ENCODE measurements at places on chromosomes 2 and 18.

DNA sequence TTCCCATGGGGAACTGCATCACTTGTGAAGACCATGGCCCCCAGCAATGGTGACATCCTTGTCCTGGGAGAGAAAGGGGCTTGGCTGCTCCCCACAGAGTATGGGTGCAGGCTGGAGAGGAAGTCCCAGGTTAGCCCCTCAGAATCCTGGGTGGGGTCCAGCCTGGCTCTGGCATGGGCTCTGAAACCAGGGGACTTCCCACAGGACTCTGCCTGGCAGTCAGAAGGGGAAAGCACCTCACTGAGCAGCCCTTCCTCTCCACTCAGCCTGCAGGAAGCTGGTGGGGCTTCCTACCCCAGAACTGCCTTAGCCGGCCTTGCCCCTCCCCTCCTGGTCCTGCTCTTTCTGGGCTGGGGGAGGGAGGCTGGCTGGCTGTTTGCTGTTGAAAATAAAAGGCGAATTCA is 3.7 kb downstream of the NEURL3 start:
- peak; percentile 41 for DNase-seq

GRCh38 chr2:172244419-172245130 is 141.9 kb upstream of the DLX2 start:
- no peak for DNase-seq

DNA sequence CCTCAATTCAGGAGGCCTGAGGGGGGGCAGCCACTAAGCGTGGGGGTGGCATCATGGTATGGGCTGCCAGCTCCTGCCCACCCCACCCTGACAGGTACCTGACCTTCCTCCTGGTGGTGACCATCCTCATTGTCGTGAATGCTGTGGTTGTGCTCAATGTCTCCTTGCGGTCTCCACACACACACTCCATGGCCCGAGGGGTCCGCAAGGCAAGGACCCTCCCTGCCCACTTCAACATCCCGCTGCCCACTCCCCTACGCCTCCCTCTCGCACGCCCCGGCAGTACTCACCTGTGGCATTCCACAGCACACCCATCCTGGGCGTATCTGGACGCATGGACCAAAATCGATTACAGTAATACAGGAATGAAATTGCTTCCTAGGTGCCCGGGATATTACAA is 4.0 kb downstream of the CHRNG start:
- DNase-seq, result no peak

DNA sequence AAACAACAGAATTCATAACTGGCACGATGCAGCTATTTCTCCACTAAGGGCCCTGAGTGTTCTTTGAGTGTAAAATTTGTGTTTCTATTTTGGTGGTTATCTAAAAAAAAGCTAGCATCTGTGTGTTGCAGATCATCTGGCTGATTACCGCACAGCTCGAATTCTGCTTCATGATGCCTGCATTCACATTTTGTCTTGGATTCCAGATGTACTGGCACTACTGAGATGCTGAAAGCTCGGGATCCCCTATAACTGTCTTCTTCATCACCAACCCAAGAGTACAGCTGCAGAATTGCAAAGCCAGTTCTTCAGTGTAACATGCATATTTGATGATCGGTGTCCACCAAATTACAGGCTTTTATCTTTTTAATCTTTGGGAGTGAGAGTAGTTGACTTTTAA is 51.6 kb upstream of the ZNF532 start:
- DNase-seq, result no peak

- DNase-seq, result no peak
Measured at GRCh38 chr2:96965781-96966514, 20.4 kb downstream of the FAM178B start.

GRCh38 chr2:24559473-24560113 is 68.5 kb downstream of the NCOA1 start:
- DNase-seq, result no peak

DNA sequence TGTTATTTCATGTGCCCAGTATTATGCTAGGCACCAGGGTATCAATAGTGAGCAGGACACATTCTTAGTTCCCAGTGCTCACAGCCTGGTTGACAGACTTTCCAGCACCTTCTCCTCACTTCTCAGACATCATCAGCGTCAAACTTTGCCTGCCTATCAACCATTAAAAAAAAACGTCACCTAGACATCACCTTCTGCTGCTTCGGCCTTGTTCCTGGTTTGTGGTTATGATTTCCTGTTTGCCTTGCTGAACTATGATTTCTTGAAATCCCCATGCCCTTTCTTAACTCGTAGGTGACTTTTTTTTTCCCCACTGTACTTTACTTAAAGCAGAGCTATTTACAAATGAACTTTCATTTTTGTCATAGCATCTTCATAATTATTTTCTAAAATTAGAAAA is 60.4 kb upstream of the NABP1 start:
- DNase-seq, result peak; percentile 92

- DNase-seq, result no peak
Measured at GRCh38 chr2:289362-290089, 1.6 kb upstream of the ALKAL2 start.

- DNase-seq, result no peak
Measured at GRCh38 chr2:203759690-203760365, 53.4 kb downstream of the CD28 start.

- DNase-seq, result no peak
Measured at GRCh38 chr18:34258176-34258575, 33.5 kb upstream of the NOL4 start.

DNA sequence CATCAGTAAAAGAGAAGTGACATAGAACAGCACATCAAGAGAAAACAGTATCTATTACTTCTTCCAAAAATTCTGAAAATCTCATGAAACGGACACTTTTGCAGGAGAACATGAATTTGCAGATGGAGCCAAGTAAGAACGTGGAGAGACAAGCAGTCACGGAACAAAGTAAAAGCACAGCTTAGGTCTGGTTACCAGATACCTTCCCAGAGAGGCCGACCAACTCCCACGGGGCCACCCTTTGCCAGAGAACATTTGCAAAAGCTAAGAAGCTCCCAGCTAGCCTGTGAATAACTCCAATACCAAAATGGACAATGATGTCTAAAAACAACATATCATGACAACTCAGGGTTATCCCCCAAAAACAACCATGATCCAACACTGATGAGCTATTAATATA is 38.9 kb downstream of the THAP4 start:
- DNase-seq, result no peak

GRCh38 chr2:198957181-198957580 is 500.6 kb downstream of the SATB2 start:
- DNase-seq, result no peak

DNA sequence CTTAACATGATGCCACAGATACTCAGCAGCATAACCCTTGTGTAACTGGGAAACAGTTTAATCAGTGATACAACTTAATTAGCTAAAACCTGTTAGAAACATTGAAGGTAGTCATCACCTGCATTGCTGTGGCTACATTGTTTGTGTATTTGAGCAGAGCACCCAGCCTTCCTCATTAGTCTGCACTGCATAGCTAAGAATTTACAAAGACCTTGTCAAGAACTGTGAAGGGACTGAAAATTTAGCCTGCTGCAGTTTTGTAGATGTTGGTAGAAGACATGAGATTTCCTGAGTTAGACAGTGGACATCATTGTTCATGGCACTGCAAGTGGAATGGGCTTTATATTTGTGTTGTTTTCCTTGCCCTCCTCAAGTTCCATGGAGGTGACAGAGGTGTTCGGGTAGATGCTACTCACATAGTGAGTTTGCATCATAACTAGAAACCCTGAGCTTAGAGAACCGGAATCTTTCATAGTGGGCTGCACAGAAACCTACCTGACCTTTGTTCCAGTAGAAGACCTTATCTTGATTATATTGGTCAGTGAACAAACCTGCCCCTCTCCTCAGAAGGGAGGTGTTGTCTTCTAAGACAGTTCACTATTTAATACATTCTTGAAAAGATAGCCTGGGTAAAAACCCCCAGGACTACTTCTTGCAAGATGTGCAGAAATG is 12.5 kb downstream of the VAPA start:
- DNase-seq, result no peak

Measured in CD4-positive, alpha-beta T cell treated with Interleukin-17A for 1 hour (primary cell).